ENCODE measurements at places on chromosomes 2 and 18.
A peak's percentile ranks its signal among the peaks of the same experiment; 100 is the strongest.

DNA sequence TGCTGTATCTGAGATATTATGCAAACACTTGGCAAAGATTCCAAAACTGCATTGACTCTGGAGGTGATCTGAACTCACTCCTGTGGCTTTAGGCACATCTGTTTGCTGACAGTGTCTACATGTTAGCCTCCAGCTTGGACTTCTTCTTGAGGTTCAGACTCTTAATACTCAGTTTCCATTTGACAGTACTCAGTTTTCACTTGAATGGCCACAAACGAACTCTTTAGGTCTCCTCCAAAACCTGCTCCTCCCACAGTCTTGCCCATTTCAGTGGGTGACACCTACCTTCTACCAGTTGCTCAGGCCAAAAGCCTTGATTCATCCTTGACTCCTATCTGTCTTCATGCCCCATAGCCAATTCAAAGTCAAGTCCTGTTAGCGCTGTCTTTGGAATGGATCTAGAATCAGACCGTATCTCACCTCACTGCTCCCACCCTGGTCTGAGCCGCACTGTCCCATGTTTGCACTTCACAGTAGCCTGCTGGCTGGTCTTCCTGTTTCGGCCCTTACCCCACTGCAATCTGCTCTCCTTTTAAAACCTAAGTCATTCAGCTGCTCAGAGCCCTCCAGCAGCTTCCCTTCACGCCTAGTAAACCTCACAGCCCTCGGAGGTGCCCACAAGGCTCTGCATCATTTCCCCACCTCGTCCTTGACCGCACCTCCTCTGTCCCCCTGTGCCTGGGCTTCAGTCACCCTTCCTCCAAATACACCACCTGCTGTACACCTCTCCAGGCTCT lies 10.5 kb downstream of the ATG16L1 start:
- DNase-seq: no peak

DNA sequence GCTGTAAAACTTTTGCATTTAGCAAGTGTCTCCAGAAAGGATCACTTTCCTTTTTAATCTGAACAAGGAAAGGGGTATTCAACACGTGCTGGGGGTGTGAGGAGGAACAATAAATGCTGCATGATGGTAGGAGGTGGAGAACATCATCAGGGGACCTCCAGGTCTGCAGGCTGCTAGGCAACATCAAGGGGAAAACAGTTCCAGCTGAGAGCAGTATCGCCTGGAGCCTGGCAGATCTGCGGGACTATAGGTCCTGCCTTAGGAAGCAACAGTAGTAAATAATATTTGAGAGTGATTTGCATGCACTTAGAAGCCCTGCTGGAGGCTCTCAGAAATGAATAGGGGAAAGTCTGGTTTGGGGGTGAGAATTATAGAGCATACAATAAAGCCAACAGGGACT lies 175.6 kb downstream of the SUCLG1 start:
- DNase-seq: no peak

DNA sequence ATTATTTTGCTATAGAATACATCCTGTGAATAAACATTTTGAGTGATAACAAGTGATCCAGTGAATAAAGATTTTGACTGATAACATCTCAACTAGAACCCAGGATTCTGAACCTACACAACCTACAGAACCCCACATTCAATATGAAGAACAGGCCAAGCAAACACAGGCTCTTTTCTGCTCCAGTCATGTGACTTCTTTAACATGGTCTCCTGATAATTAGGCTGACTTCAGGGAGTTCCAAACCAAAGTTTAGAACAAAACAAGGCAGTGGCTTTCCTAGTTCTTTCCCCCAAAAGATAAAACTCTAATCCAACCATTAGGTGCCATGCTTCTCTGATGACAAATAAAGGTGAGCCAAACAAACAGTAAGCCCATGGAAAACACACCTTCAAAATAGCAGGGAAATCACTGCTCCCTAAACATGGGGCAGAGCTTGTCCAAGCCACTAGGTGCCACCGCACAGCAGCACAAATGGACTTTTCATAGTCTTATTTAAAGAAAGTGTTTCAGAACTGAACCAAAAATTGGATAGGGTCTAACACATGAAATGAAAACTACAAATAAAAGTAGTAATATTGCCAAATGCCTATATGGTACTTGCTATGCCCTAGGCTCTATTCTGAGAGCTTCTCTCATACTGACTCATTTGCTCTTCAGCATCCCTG lies 95.3 kb downstream of the EVA1A start:
- peak; percentile 54 for DNase-seq

DNA sequence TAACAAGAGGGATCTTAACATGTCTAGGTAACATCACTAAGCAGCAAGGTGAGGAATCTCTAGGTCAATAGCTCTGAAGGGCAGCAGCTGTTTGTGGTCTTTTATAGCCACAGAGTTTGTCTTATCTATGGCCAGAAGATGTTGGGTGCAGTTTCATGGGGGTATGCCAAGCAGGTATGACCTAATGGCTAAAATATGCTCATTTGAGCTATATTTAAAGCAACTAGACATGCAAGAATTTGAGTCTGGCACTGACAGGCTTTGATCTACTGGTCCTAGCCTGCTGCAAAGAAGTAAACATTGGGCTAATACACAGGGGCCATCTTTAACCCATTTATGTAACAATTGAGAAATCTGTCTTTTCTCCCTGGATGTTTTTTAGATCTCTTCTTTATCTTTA lies 13.9 kb upstream of the UGP2 start:
- DNase-seq: peak; percentile 89

GRCh38 chr2:239331560-239331959 lies 69.3 kb downstream of the HDAC4 start:
- no peak for DNase-seq

- DNase-seq: peak; percentile 88
Observed at GRCh38 chr2:223469270-223470046, 132.7 kb downstream of the SCG2 start.
